ENCODE measurements at places on chromosomes 4 and X. TPM values are rescaled to one million over a fixed set of nuclear protein-coding genes. Genes with fewer than 3 reads are reported as not detected.

Gene MAGIX
- total RNA-seq, result 1.6 TPM

Gene SLITRK4
- 2.6 TPM for total RNA-seq

Gene MAGED4
- 49.4 TPM for total RNA-seq

Gene H2BW1
- total RNA-seq, result not detected

DNA sequence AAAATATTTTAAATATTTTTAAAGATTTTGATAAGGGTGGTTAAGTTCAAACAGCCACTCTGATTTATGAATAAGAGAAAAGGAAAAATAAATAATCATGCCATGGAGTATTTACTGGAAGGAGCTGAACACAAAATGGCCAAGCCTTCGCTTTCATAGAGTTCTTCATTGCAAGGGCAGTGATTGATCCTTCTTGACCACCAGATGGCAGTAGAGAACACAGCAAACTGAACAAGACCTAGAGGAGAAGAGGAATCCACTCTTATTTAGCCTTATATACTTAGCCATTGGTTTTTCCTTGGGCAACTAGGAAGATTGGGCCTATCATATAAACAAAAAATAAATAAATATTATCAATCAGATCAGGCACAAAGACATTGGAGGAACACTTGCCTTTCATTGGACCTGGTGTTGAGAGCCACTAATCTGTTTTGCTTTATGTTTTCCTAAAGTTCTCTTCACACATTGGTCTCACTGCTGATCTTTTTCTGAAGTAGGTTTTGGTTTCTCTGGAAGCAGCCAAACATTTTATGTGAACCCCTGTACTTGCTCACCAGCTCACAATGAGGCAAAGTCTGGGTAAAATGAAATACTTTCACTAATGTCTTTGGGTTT lies 58.1 kb upstream of the PARM1 start:
- peak; percentile 84 for ATAC-seq

- ATAC-seq, result no peak
Observed at GRCh38 chr4:161280929-161281328, 882.9 kb downstream of the FSTL5 start.

DNA sequence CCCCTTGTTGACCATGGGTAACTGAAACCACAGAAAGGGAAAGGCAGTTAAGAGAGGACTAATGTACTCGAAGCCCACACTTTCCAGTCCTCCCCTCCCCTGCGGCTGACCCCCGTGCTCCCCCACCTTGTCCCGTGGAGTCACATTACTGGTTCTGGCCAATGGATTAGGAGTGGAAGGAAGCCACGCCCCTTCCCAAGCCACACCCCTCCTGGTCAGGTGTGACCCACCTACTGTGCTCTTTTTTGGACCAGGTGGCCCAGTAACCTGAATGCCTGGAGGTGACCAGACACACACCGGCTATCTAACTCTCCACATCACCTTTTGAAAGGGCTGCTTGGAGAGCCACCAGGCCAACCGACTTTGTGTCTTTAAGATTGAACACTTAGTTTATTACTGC lies 109.3 kb upstream of the MSX1 start:
- ATAC-seq, result no peak

- no peak for ATAC-seq
Observed at GRCh38 chr4:147840838-147841738, 109.2 kb downstream of the ARHGAP10 start.

DNA sequence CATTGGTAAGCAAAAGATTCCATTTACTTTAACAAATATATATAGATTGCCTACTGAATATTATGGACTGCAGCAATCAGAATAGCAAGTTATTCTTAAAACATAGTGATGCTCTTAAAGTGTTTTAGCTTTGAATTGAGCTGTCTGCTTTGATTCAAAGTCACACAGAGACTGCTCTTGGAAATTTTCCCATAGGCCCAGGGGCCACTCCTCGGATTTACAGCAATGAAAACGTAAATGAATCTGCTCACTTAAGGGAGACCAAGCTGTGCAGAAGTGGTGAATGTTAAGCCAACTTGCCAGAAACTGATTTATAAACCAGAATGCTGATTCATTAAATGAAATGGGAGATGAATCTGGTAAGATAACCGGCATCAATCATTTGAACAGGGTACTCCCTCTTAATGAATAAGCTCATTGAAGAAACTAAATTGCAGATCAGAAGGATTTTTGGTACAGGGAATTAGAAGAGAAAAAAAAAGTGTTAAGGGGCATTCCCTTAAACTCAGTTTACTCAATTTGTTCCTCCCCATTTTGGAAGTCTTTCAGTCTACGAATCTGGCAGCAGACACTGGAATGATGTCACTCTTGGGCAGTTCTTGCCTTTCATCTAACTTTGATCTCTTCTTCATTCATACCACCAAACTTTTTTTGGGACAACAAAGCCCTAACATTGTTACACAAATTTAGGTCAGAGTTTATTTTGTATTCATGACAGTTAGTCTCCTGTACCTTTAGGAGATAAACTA lies 363.3 kb upstream of the MAGEB2 start:
- ATAC-seq, result no peak

DNA sequence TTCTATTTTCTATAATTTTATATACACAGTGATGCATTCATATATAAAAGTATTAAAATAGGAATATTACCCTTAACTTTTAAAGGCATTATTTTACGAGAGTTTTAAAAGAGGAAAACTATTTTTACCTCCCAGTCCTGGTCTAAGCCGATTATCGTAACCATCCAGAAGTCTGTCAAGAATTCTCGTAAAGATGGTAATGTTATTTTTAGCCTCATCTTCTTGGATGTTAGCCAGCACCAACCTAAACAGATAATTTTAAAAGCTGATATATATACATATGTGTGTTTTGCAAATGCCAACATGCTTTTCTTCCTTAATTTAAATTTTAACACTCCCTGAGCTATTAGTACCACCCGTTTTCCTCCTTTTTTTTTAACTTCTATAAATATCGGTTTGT lies 4.0 kb downstream of the GABRA2 start:
- ATAC-seq, result no peak

DNA sequence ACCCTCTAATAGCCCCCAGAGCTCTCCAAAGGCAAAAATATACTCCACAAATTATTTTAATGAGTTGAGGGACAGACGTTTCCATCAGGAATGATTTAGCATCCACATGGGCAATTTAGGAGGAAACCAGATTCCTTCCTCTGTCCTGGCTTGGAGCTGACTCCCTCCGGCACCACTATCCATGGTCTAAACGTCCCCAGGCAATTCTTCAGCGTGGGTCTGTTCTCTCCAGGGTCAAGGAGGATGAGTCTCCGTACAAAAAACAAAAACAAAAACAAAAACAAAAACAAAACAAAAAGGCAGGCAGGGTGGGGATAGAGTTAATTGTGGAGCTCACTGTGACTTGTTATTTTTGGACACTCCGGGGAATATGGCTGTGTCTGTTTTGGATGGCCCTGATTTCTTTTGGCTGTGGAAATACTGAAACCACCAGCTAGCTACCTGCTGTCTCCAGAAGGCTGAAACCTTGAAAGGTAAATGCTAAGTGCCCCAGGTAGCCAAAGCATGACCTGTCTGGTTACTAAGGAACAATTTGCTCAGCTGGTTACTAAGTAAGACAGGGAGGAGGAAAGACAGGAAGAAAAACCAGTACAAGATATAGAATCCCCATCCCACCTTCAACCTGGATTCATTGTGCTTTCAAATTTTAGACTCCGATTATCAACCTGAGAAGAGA lies 419.1 kb upstream of the LCORL start:
- ATAC-seq, result no peak
